ENCODE measurements at places on chromosomes 3 and 15.

DNA sequence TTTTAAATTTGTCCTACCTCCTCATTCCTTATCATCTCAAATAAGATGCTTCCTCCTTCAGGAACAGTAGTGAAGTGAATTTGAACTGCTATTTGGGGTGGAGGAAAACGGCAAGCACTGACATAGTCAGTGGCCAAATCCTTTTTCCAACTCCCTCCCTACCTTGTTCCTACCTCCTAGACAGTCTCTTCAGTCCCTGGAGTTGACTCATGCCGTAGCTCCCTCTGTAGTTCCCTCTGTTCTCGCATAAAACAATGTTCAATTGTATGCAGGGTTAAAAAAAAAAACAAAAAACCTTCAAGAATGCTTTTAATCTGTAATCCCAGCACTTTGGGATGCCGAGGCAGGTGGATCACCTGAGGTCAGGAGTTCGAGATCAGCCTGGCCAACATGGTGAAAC, 1.4 kb downstream of the UBR1 start:
- DNase-seq: no peak

- no peak for DNase-seq
Observed at GRCh38 chr3:158491968-158492367, 79.0 kb upstream of the MLF1 start.

DNA sequence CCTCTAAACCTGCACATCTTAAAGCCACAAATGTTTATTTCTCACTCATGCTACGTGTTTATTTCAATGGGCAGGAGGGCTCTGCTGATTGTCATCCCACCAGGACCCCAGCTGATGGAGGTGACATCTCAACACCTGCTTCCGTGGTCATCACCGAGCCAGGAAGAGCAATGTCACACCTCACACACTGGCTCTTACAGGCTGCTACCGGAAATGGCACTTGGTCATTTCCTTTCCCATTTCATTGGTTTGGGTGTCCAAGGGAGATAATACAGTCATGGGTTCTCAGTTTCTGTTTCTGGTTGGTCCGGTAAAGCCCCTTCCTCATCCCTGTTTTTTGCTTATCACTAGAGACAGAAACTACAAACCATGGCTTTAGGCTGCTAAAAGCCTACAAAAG, 41.9 kb downstream of the ABHD2 start:
- DNase-seq: peak; percentile 7

GRCh38 chr3:117768581-117768980, 1059.0 kb downstream of the TUSC7 start:
- DNase-seq: no peak

DNA sequence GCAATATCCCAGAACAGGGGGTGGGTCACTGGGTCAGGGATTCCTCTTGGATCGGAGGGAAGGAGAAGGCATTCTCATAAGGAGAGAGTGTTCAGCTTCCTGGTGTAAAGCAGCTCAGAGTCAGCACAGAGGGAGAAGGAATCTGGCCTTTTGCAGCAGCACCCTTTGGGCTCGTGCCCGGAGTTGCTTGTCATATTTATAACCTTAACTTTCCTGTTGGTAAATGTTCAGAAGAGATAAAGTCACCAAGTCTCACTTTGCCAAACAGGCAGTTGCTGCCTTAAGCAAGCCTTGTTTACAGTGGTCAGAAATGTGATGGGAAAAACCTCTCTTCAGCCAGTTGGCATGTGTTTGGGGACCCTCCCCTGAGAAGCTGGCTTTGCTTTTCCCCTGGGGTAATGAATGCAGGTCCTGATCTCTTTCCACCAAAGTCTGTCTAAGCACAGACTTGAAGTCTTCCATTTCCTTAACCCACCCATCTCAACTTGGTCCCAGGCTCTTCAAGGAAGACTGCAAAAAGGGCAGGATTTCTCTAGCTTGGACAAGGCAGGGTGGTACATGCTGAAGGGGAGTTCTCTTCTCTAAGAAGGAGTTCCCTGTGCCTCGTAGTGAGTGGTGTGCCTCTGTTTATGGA, 206.9 kb upstream of the BHLHE40 start:
- no peak for DNase-seq

DNA sequence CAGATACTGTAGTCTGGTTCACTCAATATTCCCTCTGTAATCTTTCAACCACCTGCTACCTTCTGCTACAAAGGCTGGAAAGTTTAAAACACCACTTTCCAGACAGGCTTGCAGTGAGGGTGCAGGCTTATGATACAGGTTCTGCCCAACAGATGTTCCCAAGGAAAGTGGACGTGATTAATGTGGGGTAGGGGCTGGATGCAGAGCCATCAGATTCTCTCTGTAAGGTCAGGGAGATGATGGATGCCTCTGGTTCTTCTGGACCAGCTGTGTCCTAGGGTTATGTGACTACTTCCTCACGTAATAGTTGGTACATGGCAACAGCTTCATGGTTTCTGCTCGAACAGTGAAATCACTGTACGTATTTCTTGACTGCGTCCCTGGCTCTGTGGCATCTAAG, 11.1 kb downstream of the GPR176 start:
- DNase-seq: no peak

- no peak for DNase-seq
Observed at GRCh38 chr3:190865828-190866227, 3.3 kb upstream of the GMNC start.

DNA sequence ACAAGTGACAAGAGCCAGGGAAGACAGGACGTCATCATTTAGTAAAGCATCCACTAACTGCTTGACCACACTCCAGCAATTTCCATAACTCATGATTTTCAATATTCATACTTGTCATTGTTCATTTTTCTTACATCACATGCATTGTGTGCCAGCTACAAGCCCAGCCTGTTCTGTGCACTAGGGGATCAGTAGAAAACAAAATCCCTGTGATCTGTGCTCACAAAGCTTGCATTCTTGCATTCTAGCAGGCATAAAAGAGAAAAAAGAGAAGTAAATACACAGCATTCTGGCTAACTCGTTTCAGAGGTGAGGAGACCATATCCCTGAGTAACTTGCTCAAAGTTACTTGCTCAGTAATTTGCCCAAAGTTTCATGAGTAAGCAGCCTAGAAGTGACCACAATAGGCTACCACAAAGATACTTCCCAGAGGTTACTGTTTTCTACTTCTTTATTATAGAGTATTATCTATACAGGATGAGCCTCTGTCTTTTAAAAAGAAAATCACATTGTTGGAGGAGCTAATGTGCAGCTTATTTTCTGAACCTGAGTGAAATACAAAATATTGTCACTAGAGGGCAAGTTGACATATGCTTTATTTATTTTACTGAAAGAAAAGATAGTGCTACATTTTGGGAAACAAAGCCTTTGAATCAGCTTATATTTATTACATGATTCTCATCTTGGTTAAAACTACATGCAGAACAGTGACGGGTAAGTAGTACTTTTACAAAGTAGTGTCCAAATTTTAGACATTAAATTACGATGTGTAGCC, 701.4 kb upstream of the LMCD1 start:
- DNase-seq: no peak

- no peak for DNase-seq
Observed at GRCh38 chr15:59020322-59020721, 32.9 kb downstream of the RNF111 start.

GRCh38 chr3:197791113-197791891, at the start of gene LRCH3:
TSS of gene LRCH3 (plus strand) at chr3:197791254. CDS start at chr3:197791279, 25 bp downstream.
- DNase-seq: peak; percentile 74

DNA sequence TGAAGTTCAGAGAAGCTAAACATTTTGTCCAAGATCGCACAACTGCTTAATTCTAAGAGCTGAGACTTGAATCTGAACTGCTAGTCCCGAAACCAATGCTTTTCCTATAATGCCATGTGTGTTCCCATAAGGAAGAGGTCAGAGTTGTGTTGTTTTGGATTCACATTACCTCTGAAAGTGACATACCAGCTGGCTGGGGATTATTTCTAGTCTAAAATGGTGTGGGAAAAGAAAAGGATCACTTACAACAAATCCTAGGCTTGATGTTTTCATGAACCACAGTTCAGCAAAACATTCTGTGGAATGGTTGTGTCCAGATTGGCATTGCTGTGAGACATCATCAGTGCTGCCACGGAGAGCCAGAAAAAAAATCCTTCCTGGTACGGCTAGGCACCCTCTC, 35.0 kb upstream of the LRRC3B start:
- no peak for DNase-seq

- no peak for DNase-seq
Observed at GRCh38 chr3:14082108-14082657, 42.5 kb downstream of the CHCHD4 start.

GRCh38 chr3:172189987-172190603, 150.7 kb downstream of the FNDC3B start:
- no peak for DNase-seq

- DNase-seq: no peak
Observed at GRCh38 chr15:97012986-97013385, 682.5 kb downstream of the NR2F2 start.

GRCh38 chr3:8529738-8530525, 28.3 kb downstream of the LMCD1 start:
- DNase-seq: peak; percentile 67

DNA sequence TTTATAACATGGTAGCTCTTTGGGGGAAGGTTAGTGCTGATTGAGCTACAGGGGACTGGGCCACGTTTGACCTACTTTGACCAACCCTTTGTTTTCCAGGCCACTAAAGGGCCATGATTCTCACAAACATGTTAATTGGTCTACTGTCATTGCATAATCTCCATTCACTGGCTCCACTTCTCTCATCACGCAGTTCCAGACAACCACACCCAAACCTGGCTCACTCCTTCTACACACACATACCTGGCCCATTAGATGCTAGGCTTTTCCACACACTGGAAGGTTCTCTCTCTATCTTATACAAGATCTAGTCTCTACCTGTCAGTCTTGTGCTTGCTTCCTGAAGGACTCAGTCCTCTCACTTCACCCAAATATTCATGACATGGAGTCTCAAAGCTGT, 15.9 kb downstream of the TGM5 start:
- DNase-seq: no peak

GRCh38 chr15:67593562-67593961, 51.1 kb downstream of the MAP2K5 start:
- DNase-seq: no peak

- no peak for DNase-seq
Observed at GRCh38 chr3:64467255-64467944, 220.4 kb downstream of the ADAMTS9 start.

DNA sequence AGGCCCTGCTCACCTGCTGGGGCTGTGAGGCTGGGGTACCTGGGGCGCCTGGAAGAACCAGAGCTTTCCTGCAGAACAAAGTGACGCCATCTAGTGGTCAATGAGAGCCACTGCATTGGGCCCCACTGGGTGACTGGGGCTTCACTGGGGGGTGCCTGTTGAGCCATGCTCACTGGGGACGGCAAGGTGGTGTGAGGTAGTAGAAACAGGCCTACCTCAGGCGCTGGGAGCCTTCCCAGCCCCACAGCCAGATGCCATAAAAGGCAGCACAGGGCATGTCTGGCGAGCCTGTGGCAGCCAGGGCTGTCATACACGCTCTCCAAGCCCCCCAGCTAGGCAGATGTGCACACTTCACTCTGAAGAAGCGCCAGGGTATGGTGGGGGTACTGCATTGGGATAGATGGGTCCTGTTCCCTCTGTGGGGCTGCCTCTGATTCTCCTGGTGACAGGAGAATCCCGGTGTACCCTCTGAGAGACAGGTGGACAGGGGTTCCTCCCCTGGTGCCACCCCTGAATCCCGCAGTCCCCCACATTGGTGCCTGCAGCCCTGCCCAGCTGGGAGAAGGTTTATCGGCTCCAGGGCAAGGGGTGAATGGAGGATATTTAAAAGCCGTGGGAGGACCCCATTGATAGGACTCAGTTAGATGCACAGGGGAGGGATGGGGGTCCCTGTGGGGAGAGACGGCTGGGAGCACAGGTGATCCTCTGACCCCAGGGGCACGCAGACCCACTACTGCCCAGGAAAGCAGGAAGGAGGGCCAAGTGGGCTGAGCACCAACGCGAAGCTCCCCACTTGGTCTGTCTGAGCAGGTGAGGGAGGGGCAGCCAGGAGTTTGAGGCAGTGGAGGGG, 178.8 kb downstream of the NSMCE3 start:
- DNase-seq: no peak
